Activated naive CD8-positive, alpha-beta T cell treated with anti-CD3 and anti-CD28 coated beads, Interleukin-2, amount 10 ng/mL, durations not matched to agents 7 days and 5 days (primary cell): ENCODE measurements at places on chromosomes 13 and 19.

DNA sequence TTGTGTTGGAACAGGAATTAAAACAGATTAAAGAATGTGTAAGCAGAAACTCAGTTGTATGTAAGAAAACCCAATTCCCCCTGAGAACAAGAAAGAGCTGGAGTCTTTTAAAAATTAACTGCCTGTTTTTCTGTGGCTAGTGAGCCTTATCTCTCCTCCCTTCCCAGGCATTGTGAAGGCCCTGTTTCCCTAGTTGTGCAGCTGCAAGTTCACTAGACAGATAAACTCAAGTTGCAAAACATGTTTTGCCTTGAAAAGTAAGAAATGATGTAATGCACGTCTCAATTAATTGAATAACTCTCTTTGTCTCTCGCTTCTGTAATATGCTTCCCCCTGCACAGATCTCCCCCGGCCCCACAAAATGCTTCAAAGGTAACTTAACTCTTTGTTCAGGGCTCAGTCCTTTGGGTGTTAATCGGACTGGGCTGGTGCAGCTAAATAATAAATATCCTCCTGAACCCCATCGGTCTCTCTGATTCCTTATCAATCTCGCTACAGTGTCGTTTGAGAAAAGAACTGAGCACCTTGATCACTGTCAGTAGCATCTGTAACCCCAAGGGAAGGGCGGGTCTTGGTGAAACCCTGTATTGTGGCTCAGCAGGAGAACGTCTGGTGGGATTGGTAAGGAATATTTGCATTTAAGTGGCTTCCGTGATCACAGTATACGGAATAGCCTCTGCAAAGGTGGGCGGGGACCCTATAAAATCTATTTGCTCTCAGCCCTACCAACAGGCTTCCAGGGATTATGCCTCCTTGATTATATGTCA, 1.6 kb upstream of the ZNF556 start:
- no peak for DNase-seq

DNA sequence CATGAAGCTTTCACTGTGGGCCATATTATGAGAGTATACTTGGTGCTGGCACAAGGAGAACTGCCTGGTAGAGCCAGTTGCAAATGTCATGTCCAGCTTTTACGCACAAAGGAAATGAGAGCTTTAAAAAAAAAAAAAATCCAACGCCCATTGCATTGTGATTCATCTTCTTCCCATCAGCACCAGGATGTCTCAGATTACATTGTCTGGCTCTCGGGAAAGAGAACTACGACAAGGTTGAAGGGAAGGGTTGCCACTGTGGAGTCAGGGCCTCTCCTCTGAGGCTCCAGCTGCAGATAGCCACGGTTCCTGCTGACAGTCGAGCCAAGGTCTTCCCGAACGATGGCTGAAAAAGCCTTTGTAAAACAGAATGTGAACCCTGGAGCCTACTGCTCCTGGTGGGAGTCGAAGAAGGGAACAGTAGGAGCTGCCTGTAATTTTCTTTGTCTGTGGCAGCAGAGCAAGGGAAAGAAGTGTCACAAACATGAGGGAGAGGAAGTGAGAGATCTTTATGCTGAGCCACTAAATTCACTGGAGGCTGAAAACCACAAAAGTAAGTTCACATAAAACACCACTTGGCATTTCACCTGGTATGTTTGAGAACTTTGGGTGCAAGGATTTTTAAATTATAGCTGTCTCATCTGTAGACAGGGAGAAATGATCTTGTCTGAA, 704.7 kb downstream of the DIAPH3 start:
- DNase-seq, result no peak

DNA sequence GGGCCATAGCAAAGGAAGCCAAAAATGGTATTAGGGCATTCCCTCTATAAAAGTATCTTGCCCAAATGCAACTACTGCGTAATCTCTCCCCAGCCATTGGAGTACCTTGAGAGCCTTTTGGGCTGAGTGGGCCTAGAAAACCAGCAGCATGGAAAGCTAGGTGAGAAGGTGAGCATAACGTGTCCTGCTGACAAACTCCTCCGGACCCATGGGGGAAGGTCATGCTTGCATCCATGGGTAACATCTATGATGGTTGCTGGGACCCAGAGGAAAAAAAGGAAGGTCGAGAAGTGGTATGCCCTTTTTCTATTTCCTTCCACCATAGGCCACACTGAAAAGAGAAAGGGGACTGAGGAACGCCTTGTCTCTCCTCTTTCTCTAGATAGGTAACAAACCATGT, 57.4 kb downstream of the ZNF728 start:
- no peak for DNase-seq

- DNase-seq, result no peak
Measured at GRCh38 chr13:25833761-25834160, 218.1 kb downstream of the SHISA2 start.

DNA sequence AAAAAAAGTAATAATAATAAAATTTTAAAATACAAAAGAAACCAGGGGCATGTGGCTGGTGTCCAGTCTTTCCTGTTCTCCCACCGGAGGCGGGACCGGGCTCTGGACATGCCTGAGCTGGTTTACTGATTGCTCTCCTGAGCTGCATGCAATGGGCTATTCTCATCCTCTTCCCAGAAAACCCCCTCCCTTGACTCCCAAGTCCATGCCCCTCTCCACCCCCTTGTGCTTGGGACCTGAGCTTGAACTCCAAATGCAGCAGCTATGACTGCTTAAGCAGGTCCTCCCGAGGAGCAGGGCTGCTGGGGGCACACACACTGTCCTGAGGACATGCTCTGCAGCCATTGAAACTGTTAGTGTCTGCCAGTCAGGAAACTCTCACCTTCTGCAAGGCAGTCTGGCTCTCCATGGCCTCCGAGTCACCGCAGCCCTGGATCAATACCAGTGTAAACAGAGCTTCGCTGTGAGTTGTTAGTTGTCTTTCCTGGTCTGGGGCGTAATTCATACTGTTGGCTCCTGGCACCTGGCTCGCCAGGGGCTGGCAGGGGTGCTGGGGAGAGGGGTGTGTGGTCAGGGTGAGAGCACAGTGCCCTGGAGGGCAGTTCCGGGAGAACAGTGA, 41.6 kb upstream of the CHST8 start:
- no peak for DNase-seq

- DNase-seq, result no peak
Measured at GRCh38 chr13:27842571-27842970, 50.3 kb downstream of the GSX1 start.

DNA sequence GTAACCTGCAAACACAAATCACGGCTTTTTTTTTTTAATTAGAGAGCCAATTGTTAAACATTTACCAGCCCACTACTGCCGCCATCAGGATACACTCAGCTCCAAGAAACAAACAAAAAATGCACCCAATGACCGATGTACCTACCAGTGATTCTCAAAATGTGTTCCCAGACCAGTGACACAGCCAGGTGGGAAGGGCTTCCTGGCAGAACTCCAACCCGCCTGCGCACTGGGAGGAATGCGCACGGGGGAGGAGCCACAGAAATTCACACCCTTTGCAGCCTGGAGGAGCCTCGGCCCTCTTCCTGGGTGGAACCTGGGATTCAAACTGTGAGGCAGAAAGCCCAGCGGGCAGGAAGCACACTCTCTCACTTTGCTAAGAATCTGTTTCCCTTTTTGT, 255.9 kb downstream of the TBC1D4 start:
- DNase-seq, result no peak

DNA sequence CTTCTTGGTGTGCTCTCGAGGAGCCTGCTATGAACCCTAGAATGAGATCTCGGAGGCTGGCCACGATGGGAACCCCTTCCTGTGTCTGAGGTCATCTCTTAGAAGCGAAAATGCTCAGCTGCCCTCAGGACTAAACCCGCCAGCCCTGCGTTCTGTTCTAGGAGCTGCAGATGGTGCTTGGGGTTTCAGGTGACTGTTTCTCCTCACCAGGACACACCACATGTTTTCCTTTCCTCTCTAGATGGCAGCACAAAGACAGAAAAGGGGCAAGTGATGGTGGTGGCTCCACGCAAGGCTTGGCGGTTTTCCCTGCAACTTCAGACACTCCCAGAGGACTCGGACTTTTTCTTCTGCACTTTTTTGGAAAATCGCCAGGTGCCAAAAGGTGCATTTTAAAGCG, 60.1 kb downstream of the RNASEH2B start:
- no peak for DNase-seq

DNA sequence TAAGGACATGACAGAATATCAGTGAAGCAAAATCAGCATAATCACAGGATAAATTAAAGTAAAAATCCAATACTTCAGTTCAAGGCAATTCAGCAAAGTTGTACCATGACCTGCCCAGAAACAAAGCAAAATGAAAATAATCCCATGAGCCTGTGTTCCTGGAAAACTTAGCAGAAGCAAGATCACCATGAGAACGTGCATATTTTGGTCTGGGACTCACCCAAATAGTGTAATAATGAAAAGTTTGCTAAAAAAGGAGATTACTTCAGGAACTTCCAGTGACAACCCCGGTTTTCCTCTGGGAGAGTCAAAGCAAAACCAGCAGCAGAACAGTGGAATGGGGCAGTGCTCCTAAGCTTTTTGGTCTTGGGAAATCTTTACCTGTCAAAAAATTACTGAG, 14.9 kb upstream of the RPL21 start:
- DNase-seq, result no peak

DNA sequence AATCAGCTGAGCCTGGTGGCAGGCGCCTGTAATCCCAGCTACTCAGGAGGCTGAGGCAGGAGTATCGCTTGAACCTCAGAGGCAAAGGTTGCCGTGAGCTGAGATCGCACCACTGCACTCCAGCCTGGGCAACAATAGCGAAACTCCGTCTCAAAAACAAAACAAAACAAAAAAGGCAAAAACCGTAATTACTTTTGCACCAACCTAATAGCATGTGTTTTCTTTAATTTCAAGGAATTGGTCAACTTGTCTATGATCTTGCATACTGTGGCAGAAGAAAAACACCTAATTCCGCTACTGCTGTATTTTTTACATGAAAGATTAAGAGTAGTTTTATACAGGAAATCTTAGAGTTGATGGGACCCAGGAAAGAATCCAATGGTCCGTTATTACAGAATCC, 241.2 kb downstream of the COL4A1 start:
- DNase-seq, result no peak

- no peak for DNase-seq
Measured at GRCh38 chr19:17946965-17947784, 14.4 kb downstream of the CCDC124 start.

DNA sequence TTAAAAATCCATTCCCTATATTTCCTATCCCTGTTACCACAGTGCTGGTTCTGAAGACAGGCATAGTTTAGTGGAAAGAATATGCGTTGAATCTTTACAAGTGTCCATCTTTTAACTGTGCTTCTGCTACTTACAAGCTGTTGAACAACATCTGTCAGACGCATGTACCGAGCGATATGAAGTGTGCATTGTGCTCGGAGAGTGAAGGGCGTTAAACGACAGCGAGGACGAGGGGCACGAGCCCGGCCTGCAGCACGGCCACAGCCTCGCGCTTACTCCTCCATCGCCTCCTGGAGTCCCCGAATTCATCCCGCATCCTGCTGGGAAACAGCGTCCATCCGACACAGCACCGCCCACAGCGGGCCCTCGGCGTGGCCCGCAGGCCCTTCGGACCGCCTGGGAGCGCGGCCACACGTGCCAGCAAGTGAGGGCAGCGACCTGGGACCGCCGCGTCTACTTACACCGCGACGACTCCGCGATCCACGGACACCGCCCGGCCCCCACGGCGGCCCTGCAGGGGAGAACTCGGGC, 514 bp downstream of the PCID2 start:
- DNase-seq, result no peak

- DNase-seq, result no peak
Measured at GRCh38 chr13:45737571-45738017, 35.5 kb downstream of the CBY2 start.

GRCh38 chr13:85709721-85710120, 89.5 kb downstream of the SLITRK6 start:
- DNase-seq, result no peak

GRCh38 chr13:31227063-31227462, 27.3 kb downstream of the B3GLCT start:
- DNase-seq, result no peak

GRCh38 chr19:57802269-57802668, 12.4 kb downstream of the ZNF552 start:
- no peak for DNase-seq
